Dermis microvascular lymphatic vessel endothelial cell (primary cell): ENCODE measurements at places on chromosomes 16 and 17. TPM values are rescaled to one million over a fixed set of nuclear protein-coding genes. Genes with fewer than 3 reads are reported as not detected.

The GRIN2A gene
- total RNA-seq: not detected in 2 replicates

The CBFA2T3 gene
- under 0.01 TPM in 1 of 2 replicates, not detected in the other for total RNA-seq

The ZG16B gene
- 0.13 TPM in 1 of 2 replicates, not detected in the other for total RNA-seq

The UNC119 gene
- 18.0 and 25.7 TPM in 2 replicates for total RNA-seq
